ENCODE measurements at places on chromosomes 5 and 9.

- ATAC-seq = no peak
These were observed 16.8 kb downstream of the ANXA1 start for GRCh38 chr9:73168298-73168934.

DNA sequence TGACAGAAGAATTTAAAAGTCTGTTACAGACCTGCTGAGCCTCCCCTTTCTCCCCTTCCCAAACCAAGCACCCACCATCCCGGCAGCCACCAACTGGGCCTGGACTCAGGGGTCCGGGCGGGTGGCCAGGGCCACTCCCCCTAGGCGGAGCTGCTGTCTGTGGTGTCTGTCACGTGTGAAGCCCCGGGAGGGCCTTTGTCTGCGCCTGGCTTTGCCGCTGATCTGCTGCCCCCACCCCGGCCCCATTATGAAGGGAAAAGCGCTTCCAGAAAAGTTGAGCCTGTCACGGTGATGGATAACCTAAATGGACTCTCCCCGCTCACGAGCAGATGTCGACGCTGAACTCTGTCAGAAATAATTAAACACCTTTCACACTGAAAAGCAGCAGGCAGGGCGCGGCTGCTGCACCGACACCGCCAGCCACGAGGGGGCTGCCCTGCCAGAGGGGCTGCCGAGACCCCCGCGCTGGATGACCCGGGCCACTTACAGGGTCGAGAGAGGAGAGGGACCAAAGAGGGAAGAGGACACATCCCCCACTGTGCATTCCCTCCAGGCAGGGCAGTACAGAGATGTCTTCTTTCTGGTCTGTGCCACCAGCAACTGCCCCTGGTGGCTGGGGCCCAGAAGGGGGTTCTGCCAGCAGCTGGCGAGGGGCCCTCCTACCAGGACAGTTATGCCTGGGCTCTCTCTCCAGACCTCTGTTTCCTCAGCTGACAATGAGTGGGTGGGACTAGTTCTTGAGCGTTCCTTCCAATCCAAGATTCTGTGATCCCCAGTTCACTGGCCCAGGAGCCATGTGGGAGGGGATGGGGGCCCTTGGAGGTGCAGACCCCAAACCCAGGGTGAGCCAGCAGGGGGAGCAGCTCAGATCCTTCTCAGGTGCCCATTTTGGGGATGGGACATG, 36.0 kb upstream of the BARHL1 start:
- peak; percentile 80 for ATAC-seq

- no peak for ATAC-seq
These were observed 54.4 kb upstream of the TRAF1 start for GRCh38 chr9:120980951-120981350.

DNA sequence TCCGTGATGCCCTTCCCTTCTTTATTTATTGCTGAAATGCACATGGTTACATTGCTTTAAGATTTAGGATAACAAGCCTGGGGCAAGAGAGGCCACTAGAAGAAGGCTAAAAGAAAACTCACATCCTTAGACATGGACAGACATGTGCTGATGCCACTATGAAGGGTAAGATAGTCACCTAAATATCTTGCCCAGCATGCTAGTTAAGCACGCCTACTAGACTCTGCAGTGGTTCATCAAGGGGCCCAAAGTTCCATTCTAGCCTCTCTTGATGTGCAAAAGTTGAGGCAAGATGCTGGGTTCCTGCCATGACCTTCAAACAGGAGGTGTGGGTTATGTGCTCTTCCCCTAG, 49.3 kb downstream of the GRAMD2B start:
- ATAC-seq = no peak
